ENCODE measurements at places on chromosomes 16 and 17.

- no peak for DNase-seq
Measured at GRCh38 chr16:15461376-15461775, 27.0 kb downstream of the BMERB1 start.

DNA sequence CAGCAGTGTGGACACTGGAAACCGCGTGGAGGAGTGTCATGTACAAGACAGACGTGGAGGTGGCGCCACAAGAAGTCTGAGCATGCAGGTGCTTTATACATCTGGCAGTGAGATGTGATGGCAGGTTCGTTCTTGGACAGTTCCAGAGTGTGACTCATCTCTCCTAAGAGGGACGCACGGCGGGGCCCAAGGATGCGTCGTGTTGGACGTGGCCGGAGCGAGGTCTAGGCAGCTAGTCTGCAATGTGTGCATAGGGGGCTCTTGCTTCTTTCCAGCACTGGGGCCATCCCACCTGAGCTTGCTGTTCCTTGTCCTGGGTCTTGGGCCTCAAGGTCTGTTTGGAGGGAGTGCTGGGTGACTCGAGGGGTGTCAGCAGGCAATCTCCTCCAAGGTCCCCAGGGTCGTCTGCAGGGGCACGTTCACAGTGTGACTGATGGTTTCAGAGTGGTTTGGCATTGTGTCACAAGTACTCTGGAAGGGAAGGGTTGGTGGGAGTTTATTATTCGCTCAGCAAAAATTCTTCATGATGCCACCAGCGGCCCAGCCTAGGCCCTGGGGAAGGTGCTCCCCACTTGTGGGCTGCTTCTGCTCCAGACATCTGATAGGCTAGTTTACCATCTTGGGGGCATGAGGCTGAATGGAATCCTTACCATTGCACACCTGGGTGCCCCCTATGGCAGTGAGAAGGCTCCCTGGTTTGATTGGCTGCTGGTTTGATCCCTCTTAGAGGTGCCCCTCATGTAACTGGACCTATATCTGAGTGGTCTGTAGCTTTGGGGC, 22.1 kb downstream of the SPACA3 start:
- DNase-seq = no peak

- DNase-seq = no peak
Measured at GRCh38 chr16:51854401-51854951, 692.5 kb downstream of the TOX3 start.

DNA sequence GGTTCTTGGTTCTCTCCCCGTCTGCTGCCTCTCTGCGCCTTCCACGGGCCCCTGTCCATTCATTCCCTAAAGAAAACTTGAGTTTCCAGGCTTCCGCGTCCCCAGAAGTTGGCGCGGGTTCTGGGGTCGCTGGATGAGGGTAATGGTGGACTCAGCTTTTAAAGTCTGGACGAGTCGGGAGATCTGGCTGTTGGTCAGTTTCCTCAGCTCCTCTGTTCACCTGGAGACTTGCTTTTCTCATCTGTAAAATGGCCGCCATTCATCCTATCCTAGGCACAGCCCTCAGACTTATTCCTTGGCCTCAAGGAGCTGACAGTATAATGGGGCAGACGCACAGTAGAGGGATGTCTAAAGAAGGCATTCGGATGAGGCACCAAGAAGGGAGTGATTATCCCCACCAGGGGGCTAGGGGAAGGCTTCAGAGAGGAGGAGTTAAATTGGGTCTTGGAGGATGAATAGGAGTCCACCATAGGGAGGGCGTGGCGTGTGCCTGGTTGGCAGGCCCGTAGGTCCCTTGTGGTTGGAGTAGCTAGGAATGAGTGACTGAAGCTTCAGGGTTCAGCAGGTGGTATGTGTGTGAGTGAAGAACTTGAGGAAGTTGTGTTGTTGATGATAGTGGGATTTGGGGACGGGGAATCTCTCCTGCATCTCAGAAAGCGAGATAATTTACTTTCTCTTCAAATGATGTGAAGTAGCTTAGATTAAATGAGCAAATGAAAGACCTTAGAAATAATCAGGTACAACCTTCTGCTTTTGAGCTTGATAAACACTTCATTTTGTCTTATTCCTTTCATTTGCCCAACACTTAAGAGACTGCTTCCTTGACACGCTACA, 652 bp downstream of the VPS35L start:
- no peak for DNase-seq

DNA sequence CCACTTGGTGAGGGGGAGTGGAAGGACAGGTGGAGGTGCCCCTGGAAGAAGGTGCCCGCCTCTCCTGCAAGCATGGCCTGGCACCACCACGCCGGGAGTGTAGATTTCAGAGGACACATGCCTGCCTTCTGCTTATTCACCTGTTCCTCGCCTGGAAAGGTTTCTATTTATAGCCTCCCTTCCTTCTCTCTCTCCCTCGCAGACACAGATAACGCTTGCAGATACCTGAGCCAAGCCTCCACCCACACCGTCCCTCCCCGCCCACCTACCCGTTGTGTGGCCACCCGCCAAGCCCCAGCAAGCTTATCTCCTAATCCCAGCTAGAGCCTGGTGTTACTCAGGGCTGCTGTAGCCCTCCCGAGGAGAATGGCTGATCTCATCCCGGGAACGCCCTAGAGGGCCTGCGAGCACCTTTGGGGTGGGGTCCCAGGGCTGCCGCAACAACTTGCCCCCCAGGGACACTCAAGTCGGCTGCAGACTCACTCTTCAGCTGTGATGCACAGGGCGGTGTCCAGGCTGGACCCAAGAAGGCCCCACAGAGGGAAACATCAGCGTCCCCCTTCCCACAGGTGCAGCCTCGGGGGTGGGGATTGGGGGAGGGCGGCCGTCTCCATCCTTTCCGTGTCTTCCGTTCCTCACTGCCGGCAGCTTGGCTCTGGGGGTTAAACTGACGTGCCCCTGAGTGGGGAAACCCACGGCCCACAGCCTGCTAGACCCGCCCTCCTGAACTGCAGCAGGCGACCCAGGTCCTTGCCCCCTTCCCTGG, 1.9 kb upstream of the SNAI3 start:
- no peak for DNase-seq

- no peak for DNase-seq
Measured at GRCh38 chr17:79992649-79993389, 42.9 kb downstream of the TBC1D16 start.

DNA sequence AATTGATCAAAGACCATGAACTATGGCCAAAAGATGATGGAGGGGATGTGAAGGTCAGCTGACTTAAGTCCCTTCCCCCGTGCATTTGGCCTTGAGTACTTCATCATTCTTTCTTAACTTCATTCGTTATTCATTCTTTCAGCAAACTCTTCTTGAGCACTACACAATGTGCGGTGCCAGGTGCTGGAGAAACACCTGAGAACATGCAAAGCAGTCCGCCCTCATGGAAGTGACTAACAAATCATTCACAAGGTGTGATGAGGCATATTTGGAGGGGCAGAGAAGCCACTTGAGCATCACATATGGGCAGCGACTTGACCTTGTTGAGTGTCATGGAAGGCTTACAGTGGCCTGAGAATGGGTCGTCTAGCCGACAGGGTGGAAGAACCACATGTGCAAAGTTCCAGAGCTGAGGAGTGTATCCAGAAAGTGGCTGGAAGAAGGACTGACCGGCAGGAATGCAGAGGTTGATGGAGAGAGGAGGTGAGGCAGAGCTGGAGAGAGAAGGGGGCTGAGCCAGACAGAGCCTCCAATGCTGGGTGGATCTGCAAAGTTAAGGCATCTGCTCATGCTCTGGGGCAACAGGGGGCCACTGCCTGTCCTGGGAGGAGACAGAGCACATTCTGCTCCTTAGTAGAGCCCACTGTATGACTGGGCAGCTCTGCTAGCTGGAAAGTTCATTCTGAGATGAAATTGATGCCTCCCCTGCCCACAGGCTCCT, 25.1 kb upstream of the EIF1 start:
- DNase-seq = no peak

DNA sequence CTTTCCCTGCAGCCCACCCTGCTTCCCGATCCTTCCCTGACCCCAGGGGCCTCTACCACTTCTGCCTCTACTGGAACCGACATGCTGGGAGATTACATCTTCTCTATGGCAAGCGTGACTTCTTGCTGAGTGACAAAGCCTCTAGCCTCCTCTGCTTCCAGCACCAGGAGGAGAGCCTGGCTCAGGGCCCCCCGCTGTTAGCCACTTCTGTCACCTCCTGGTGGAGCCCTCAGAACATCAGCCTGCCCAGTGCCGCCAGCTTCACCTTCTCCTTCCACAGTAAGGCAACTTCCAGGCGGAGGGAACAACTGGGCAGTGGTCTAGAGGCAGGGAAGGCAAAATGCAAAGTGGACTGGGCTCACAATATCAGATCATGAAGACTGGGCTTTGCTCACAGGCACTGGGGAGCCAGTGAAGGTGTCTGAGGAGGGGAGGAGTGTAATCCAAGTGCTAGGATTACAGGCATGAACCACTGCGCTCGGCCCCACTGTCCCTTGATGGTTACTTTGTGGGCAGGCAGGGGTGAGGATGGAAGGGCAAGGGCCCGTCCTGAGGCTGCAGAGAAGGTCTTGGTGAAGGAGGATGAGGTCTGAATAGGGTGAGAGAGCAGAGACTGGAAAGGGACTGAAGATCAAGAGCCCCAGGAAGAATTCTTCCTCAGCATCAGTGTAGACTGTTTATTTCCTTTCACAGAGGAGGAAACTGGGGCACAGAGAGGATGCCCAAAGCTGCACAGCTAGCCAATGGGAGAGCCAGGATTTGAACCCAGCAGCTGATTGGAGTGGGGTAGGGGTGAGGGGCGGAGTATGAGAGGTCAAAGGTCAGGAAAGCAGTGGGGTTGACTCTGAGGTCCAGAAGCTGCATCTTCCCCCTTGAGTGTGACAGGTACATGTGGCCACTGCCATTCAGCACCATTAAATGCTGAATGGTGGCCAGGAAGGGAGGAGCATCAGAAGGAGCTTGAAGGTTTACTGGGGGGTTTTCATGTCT, 16.5 kb upstream of the ADGRG3 start:
- no peak for DNase-seq

GRCh38 chr16:11742093-11742535, 543 bp downstream of the TXNDC11 start:
- no peak for DNase-seq

DNA sequence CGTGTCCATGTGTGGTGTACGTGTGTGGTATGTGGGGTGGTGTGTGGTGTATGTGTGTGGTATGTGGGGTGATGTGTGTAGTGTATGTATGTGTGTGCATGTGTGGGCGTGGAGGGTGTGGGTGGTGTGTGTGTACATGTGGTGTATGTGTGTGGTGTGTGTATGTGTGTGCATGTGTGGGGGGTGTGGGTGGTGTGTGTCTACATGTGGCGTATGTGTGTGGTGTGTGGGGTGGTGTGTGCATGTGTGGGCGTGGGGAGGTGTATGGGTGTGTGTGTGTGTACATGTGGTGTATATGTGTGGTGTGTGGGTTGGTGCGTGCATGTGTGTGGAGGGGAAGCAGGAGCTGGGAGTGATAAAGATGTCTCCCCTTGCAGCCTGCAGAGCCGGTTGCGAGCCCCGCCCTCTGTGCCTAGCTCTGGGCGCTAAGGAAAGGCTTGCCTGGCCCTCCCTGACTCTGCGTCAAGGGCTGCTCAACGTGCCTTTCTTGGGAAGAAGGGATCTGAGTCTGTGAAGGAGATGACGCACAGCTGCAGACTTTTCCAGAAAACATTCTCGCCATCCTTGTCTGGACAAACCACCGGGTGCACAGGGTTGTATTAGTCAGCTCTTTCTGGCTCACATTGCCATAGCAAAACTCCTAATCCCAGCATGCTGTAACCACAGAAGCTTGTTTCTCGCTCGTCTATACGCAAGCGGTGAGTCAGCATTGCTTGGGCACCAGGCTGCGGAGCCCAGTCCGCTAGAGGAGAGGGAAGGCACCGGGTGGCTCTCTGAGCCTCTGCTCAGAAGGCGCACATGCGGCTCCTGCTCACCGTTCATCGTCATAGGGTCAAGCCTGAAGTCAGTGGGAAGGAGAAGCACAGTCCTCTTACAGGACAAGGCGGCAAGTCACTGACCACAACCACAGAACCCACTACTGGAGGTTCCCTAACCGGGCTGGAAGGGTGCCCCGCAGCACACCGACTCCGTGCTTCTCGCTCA, 2.0 kb upstream of the CD300H start:
- no peak for DNase-seq

DNA sequence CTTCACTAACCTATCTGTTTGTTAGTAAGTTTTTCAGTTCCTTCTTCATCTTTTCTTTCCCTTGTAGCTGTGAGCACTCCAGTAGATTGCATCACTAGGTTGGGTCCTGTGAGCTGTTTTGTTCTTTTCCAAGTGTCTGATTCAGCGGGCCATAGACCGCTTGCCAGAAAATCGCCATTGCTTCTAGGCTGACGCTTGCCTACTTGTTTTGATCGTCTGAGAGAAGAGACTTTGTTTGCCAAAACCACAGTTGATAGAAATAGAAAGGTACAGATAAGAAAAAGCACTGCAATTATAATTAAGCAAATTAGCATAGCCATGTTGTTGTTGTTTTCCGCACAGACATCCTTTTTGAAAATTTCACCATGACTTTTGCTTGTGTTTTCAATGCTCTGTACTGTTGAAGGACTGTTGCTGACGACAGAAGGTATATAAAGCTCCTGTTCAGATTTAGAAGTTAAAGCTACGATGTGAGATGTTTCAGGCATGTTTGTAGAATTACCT, 3.1 kb downstream of the EVI2A start:
- peak; percentile 30 for DNase-seq

GRCh38 chr16:81551821-81552304, 107.3 kb downstream of the CMIP start:
- DNase-seq = no peak

GRCh38 chr16:62715701-62716100, 679.5 kb upstream of the CDH8 start:
- no peak for DNase-seq
